G401 (cell line): ENCODE measurements at places on chromosomes 3 and 15. TPM values are rescaled to one million over a fixed set of nuclear protein-coding genes. Genes with fewer than 3 reads are reported as not detected.

- DNase-seq = no peak
Observed at GRCh38 chr3:145959457-145960088, 201.4 kb downstream of the PLOD2 start.

DNA sequence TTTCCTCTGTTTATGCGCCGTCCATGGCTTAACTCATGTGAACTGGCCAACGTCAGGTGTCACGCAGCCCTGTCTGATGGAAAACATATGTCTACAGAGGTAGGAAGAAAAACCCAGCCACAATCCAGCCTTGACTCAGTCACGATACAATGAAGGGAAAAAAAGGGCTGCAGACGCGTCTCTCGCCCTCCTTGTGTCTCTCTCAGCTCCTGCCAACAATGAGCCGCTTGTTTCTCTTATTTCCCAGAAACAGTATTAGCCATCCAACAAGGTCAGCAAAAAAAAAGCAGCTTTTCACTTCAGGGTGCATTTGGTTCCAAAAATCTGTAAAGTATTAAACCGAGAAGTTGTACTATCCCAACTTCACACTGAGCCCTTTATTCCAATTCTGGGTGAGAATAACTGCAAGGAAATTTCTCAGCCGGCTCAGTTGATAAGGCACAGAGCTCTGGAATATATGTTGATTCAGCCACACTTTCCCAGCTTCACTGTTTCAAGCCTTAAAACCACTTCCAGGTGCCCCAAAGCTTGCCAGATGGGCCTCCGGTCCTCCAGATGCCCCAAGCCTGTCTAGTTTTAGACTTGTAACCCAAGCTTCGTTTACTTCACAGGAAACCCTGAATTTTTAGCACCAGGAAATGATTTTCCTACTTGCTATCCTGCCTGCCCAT, 79.4 kb downstream of the TM4SF4 start:
- DNase-seq = no peak

GRCh38 chr3:197737319-197737649, 580 bp upstream of the RUBCN start:
- no peak for DNase-seq

DNA sequence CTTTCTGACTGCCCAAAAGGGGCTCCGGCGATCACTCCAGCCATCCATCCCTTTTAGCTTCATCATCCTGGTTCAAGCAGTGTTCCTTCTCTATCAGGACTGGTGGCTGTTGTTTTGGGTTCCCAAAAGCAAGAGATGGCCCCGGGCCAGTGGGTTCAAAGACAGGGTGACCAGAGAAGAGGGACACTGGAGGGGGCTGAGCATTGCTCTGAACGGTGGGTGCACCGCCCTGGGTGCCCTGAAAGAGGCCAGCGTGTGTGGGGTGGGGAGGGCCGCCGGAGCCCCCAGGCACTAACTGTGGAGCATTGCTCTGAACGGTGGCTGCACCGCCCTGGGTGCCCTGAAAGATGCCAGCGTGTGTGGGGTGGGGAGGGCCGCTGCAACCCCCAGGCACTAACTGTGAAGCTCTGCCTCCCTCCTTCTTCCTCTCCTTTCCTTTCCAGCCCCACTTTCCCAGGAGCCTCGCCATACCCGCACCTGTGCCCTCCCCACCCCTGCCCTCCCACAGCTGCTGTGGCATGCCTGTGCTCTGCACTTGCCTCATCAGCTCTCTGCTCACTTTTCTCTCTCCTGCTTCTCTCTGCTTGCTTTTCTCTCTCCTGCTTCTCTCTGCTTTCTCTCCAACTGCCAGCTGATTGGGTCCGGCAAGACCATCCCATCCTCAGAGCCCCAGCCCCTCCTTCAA, 37.4 kb upstream of the OR4F6 start:
- no peak for DNase-seq

Gene ZKSCAN7
- total RNA-seq = 3.2 and 6.8 TPM in 2 replicates

Gene ALDH1A2
- not detected in 2 replicates for total RNA-seq

Gene USP19
- total RNA-seq = 46.1 and 46.5 TPM in 2 replicates

- no peak for DNase-seq
Observed at GRCh38 chr3:176839901-176840300, 357.4 kb downstream of the TBL1XR1 start.

DNA sequence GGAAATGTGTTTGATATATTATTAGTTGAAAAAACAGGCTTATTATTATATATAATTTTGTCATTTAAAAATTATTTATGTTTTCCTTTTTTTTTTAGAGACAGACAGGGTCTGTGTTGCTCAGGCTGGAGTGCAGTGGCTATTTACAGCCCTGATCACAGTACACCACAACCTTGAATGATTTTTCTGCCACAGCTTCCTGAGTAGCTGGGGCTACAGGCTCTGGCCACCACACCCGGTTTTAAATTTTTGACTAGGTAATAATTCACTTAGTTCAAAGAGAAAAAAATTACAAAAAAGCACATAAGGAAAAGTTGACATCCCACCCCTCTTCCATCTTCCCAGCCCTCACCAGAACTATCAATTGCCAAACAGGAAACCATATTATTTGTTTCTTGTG, 4.7 kb upstream of the CEMIP start:
- DNase-seq = no peak

- DNase-seq = no peak
Observed at GRCh38 chr3:25235466-25235865, 192.6 kb upstream of the RARB start.

DNA sequence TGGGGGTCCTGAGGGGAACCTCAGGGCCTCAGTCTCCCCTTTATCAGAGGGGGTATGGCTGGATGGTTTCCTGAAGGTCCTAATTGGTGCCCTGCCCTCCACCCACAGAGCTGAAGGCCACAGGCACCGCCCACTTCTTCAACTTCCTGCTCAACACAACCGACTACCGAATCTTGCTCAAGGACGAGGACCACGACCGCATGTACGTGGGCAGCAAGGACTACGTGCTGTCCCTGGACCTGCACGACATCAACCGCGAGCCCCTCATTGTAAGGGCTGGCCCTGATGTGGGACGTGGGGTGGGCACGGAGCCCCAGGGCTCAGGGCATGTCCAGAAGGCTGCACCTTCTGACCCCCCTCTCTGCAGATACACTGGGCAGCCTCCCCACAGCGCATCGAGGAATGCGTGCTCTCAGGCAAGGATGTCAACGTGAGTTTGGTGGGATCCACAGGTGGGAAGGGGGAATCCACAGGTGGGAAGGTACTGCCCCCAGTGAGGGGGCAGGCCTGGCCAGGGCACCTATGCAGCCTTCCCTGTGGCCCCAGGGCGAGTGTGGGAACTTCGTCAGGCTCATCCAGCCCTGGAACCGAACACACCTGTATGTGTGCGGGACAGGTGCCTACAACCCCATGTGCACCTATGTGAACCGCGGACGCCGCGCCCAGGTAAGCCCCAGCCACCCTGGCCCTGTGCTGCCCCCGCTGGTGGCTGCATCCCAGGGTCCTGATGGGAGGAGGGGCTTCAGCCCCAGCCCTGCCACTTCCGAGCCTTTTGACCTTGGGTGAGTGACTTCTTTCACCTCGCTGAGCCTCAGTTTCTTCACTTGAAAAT, 17.5 kb upstream of the GNAT1 start:
- DNase-seq = no peak

GRCh38 chr15:72110355-72110754, 7.6 kb downstream of the MYO9A start:
- no peak for DNase-seq

GRCh38 chr3:75938921-75939320, 153.6 kb upstream of the ZNF717 start:
- DNase-seq = no peak

Gene CEMIP
- total RNA-seq = 0.43 TPM in 1 of 2 replicates, not detected in the other
